NCI-H1694 (cell line): ENCODE measurements at places on chromosomes 5 and 9.
A peak's percentile ranks its signal among the peaks of the same experiment; 100 is the strongest.

DNA sequence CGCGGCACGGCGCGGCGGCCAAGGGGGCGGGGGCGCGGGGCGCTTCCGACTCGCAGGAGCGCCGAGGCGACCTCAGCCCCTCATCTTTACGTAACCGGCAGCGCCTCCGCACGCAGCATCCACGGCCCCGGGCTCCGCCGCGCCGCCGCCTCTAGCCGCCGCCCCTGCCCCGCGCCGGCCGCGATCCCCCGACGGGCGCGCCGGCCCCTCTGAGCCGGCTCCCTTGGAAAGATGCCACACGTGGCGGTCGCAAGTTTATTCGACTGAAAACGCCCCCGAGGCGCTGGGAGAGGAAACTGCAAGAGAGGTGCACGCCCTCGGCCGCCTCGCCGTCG lies 1.0 kb downstream of the KLF9 start:
- DNase-seq: no peak

- DNase-seq: no peak
Measured at GRCh38 chr5:169796731-169797130, 159.7 kb downstream of the DOCK2 start.

GRCh38 chr9:72509635-72510034 lies 11.8 kb upstream of the TMC1 start:
- no peak for DNase-seq

DNA sequence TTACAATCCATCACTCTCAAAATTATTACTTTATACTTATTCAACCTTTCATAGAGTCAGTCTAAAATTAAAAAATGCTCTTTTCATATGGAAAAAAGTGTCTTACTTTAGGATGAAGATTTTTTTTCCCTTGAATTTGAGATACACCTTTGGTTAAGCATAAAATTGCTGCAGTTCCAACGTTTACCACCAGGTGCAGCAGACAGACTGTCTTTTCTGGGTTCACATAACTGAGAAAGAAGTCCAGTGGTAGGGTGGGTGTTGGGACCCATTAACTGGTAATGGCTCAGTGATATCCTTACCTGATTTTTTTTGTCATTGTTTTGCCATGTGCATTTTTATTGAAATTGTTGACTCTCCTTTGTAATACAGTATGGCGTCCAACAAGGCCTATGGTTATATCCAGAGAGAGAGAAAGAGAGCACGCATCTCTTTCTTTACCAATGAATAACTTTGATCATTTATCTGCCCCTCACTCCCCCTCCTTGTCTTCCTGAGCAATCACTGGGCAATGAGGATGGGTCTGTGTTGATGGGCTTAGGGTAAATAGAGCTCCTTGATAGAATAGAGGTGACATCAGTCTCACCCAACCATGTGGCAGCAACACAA lies 98.4 kb downstream of the FBXL7 start:
- DNase-seq: peak; percentile 28

DNA sequence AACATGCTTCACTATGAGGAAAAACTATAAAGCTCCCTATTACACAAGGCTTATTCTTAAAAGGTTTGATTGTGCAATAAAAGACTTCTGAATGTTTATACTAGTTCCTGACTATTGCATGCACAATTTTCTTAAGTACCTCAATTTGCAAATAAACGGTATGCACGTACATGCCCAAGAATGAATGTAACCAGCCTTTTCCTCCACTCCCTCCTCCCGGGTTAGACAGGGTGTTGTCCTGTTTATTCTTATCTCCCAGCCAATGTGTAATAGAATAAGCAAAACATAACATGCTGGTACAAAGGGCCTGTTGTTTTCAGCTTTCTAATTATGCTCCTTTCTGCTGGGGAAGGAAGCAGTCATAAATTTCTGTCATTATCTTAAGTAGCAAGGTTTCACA lies 79.1 kb downstream of the AOPEP start:
- DNase-seq: no peak

GRCh38 chr9:5265939-5266338 lies 34.7 kb downstream of the INSL4 start:
- DNase-seq: no peak

DNA sequence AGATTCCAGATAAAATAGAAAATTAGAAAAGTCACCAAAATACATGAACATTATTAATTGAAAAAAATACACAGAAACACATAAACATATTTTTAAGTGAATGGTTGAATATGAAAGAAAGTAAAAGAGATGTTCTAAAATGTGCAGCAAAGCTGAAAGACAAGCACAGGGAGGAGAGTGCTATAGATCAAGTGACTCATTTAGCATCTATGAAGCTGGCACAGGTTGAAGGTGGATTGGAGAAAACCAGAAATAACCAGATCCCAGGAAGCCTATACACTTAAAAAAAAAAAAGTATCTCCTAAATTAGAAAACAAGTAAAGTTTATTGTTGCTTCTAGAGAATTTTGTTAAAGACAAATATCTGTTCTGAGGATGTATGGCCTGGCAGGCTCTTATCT lies 338.9 kb downstream of the CDH12 start:
- DNase-seq: no peak

DNA sequence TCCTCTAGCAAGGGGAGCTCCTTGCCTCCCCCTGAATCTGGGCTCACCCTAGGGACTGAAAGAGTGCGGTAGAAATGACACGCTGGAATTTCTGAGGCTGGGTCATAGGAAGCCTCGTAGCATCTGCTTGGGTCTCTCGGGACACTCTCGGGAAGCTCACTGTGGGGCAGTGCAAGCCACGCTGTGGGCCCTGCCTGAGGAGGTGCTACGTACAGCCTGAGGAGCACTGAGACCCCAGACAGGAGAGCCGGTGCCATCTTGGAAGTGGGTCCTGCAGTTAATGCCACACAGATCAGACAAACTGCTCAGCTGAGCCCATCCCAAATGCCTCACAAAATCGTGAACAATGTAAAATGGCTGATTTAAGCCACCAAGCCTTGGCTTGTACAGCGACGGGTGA lies 1.8 kb downstream of the MRPL36 start:
- no peak for DNase-seq

- no peak for DNase-seq
Measured at GRCh38 chr5:137666901-137667300, 69.0 kb downstream of the KLHL3 start.

- no peak for DNase-seq
Measured at GRCh38 chr9:34961574-34962490, 3.7 kb downstream of the PHF24 start.

DNA sequence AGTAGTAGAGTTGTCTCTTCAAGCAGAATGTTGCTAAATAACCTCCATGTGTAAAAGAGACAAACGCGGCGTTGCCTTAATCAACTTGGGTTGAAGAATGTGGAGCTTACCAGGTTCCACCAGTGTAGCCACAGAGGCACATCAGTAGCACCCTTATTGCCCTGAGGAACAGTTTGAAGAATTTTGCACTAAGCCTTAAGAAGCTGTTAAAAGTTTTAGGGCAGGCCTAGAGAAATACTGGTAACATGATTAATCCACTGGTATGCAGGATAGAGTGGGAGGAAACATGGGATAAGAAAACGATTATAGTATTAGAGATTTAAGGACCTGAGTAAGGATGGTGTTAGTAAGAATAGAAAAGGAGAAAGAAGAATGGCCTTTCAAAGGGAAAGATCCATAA lies 100.6 kb downstream of the ZCCHC7 start:
- DNase-seq: no peak

DNA sequence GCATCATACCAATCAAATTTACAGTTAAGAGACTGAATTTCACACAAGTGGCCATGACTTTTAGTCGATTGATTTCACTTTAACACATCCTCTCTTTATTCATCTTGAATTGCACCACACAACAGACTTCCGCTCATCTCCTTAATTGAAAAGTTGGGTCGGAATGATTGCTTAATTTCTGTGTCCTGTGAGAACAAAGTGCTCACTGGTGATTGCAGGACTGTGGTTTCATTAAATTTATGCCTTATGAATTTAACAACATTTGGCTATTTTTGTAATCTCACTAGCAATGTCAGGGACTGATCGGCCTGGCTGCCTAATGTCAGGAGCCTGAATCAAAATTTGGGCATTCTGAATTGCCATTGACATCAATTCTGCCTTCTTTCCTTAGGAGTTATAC lies 1447.3 kb upstream of the ACO1 start:
- no peak for DNase-seq

DNA sequence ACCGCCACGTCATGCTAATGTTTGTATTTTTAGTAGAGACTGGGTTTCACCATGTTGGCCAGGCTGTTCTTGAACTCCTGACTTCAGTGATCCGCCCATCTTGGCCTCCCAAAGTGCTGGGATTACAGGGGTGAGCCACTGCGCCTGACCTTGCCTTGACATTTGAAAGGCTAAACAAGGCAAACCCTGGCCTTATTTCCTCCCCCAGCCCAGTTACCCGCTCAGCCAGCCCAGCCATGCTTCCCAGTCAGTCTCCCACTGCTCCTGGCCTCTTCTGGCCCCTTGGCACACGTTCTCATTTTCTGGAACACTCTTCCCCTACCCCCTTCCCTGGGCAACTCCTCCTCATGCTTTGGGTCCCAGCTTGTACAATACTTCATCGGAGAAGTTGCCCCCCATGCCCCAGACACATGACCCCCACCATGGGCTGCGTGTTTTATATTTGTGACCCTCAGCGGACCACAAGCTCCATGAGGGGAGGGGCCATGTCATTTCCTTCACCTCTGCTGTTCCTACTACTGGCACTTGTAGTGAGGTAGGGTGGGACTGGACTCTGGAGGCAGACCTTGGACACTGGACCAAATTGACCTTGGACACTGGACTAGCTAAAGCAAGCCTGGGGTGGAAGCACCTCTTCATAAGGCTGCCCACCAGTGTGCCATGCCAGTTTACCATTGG lies 94.4 kb upstream of the IER5L start:
- DNase-seq: no peak

- no peak for DNase-seq
Measured at GRCh38 chr9:94014066-94014654, 59.0 kb upstream of the BARX1 start.

DNA sequence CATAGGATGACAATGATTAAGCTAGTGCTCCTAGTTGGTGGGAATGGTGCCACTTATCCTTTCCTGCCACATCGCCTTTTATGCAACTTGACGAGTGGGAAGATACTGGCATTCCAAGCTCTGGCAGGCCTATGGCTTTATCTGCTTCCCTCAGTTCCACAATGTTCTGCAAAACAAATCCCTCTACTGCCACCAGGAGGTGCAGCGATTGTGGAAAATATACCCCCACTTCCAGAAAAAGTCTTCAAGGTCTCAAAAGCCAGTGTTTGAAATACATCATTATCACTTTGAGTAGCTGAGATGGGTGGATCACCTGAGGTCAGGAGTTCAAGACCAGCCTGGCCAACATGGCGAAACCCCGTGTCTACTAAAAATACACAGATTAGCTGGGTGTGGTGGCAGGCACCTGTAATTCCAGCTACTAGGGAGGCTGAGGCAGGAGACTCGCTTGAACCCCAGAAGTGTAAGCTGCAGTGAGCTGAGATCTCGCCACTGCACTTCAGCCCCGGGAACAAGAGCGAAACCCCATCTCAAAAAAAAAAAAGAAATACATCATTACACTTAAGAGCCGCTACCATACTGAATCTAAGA lies 3.4 kb downstream of the CLINT1 start:
- peak; percentile 25 for DNase-seq

DNA sequence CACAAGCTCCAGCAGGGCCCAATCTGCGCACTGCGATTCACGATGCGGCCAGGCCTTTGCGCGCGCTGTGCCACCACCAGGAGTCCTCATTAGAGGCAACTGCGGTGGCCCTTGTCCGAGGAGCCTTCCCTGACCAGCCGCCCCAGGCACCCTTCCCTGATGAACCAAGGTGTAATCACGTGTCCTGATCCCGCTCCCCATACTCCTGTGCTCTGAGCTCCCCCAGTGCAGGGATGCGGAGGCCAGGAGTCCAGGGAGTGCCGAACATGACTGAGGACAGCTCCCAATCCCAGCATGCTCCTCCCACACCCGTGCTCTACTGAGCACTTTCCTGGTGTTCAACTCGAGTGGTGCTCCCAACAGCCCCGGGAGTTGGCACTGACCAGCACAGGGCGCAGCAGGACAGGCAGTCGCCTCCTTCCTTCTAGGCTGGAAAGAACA lies 134.8 kb downstream of the ZNF354C start:
- no peak for DNase-seq

GRCh38 chr5:5533927-5534326 lies 111.5 kb downstream of the ICE1 start:
- no peak for DNase-seq

DNA sequence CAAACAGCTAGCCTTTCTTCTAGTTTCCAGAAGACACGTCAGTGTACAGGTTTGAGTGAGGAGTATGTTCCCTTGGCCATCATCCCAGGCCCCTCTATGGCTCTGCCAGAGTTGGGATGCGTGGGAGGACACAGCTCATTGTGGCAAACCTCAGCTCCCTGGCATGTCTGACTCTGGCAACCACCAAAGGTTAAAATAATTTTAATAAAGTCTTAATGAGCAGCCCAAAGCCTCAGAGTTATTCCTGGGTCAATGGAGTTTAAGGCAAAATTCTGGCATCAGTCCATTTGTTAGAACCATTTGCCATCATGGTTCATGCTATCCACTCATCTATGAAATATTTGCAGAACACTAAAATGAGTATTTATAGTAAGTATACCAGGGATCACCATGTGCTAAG lies 79.8 kb upstream of the PAPPA start:
- DNase-seq: no peak

DNA sequence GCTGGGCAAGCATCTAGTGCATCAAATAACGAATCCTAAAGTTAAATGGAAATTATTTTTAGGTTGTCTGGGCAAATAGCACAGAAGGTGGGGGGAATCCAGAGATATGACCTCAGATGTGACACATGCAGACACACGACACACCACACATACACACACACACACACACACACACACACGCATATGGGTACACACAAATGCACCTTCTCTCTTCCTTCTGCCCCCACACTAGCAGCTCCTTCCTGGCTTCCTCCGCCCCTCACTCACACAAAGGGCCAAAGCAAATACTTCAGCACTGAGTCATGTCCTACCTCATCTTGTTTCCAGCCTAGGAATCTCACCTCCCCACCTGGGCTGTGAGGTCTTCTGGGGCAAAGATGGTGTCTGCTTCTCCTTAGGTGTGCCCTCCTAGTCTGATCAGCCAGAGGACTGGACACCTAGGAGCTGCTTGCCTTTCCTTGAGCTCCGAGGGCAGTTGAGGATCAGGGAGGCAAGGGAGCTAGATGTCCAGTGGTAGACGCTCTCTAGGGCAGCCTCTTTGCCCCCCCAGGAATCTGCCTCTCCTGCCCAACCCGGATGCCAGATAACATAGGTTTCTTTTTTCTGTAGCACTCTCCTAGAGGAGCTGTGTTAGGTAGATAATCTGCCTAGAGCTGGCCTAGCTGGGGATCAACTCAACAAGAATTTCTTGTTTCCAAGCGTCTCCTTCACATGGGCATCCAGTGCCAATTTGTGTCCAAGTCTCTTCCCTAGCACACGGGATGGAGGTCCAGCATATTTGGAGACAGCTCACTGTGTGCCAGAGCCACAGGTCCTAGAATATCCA lies 14.3 kb upstream of the JADE2 start:
- no peak for DNase-seq
